ENCODE measurements at places on chromosomes 1 and 21.

- no peak for DNase-seq
Measured at GRCh38 chr1:96688767-96689166, 32.8 kb upstream of the PTBP2 start.

DNA sequence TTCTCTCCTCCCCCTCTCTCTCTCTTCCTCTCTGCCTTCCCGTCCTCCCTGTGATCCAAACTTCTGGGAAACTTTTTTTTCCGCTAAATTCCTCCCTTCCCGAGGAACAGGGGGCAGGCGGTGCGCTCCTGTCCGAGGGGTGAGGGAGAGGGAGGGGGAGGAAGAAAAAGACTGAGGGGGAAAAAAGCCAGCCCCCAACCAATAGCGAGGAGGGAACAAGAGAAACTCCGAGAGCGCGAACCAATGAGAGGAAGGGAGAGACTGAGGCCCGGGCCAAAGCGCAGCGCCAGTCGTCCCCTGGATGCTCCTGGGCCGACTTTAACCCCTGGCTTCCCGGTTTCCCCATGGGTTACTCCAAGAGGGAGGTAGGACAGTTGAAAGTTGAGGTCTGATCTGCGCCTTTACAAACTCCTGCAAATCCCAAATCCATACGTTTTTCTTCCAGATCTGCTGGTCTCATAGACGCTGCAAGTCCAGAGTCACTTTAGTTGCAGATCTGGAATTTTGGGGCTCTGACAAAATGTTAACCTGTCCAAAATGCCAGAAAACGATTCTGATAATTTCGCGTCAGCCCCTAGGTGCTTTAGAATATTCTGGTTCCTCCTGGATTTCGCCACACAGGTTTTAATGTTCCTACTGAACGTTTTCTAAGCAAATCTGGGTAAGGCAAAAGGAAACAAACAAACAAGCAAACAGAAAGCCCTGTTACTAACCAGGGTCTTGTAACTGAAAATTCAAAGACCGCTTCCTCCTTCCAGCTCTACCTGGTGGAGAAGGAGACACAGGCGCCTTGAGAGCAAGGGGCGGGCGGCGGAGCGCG is at the start of gene TBX15:
TSS of gene TBX15 (minus strand) at position 158 of the 820 bp plus-strand sequence. CDS start 548 bp downstream, outside the sequence.
- no peak for DNase-seq

- DNase-seq: no peak
Measured at GRCh38 chr1:189609167-189609566, 868.5 kb downstream of the BRINP3 start.

DNA sequence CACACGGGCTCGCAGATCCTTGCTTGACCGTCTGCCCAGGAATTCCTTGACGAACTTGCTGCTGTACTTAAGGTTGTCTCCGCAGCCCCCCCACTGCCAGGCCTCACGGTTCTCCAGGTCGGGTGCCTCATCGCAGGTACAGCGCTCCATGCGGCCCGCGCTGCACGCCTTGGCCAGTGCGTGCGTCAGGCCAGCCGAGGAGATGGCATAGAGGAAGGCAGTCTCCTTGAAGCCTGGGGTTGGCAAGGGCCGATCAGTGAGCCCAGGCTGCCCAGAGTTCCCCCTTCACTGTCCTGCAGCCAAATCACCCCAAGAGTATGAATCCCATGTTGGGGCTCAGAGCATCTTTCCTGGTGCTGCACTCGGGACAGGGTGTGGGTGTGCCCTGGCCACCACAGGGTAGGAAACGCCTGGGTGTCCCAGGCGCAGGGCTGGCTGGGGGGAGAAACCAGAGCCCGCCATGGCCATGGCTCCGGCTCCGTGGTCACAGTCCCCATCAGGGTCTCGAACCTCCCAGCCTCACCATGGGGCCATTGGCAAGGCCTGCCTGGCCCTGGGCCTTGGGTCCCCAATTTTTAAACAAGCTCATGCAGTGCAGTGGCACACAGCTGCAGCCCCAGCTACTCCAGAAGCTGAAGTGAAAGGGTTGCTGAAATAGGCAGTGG is 23.4 kb downstream of the WNT9A start:
- DNase-seq: no peak
